ENCODE measurements at places on chromosomes 3 and 15.

DNA sequence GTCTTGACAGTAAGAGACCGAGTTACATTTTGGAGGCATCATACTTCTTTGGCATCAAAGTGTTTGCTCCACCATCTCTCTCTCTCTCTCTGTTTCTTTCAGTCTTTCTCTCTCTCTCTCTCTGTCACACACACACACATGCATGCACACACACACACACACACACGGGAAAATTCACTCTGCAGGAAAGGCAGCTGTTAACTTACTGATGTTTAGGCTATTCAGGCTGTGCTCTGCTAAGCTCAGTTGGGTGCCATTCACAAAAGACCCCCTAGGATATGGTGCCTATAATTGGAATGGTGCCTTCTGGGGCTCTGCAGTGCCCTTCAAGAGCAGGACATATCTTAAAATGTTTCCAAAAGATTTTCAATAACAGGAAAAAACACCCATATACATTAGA, 78.2 kb downstream of the KCNH8 start:
- DNase-seq: no peak

- peak; percentile 43 for DNase-seq
Measured at GRCh38 chr15:44710236-44711095, 657 bp downstream of the PATL2 start.

DNA sequence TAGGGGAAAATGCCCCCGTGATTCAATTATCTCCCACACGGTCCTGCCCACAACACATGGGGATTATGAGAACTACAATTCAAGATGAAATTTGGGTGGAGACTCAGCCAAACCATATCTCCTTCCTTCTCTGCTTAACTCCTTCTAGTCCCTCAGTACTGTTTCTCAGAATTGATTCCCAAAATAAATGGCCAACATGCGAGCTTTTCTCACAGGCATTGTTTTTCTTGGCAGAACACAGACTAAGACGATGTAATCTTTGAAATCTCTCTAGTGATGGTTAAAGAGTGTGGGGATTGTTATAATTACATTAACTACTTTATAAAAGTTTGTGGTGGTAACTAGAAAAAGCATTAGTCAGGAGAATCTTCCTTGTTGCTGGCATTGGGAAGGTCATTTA, 366.5 kb downstream of the LPP start:
- peak; percentile 44 for DNase-seq

GRCh38 chr3:10169000-10169496, 4.3 kb downstream of the IRAK2 start:
- no peak for DNase-seq

GRCh38 chr3:105334138-105334882, 32.4 kb upstream of the ALCAM start:
- DNase-seq: peak; percentile 55

GRCh38 chr15:49456166-49456565, 33.1 kb downstream of the FGF7 start:
- DNase-seq: no peak

- peak; percentile 90 for DNase-seq
Measured at GRCh38 chr3:87333393-87333892, 57.1 kb upstream of the POU1F1 start.

- DNase-seq: no peak
Measured at GRCh38 chr3:4341336-4341675, 38.1 kb downstream of the SETMAR start.

GRCh38 chr3:57094575-57094974, 34.1 kb downstream of the SPATA12 start:
- DNase-seq: no peak

DNA sequence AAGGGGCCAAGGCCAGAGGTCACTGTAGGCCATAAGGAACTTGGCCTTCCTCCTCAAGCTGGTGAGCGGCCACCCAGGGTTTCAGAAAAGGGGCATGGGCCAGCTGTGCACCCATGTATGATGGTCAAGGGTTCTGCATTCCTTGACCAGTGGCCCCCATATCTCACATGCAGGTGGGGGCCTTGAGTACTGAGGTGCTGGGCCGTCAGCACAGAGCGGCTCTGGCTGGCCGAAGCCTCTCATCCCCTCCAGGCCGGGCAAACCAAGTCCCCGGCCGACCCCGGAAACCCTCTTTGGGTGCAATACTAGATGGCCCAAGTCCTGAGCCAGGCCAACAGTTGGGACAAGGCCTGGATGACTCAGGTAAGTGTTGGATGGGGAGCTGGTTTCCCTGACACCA, 9.5 kb downstream of the ALG3 start:
- no peak for DNase-seq

- DNase-seq: no peak
Measured at GRCh38 chr3:14531856-14532395, 8.2 kb downstream of the GRIP2 start.

- peak; percentile 75 for DNase-seq
Measured at GRCh38 chr3:146577662-146578061, 27.5 kb downstream of the PLSCR5 start.

DNA sequence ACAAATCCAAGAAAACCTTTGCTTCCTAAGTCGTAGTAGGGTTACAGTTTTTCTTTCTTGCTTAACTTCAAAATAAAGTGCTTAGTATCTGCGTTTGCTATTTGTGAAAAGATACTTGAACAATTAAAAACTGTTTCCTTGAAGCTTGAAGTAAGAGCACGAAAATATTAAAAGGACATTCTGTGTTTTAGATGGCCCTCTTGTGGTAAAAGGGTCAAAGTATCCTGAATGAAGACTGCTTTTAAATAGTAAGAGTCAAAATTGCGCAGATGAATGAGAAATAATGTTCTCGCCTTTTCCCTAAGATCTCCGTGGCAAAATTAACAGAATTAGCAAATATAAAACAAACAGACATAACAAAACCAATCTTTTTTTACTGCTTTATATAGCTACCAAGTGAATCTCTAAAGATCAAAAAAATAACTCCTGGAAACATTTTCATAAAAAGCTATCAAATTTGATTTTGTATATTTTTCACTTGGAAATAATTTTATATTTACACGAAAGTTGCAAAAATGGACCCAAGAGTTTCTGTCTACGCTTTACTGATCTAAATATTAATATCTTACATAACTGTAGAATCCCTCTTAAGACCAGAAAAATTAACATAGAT, 175.4 kb downstream of the MBNL1 start:
- peak; percentile 79 for DNase-seq

DNA sequence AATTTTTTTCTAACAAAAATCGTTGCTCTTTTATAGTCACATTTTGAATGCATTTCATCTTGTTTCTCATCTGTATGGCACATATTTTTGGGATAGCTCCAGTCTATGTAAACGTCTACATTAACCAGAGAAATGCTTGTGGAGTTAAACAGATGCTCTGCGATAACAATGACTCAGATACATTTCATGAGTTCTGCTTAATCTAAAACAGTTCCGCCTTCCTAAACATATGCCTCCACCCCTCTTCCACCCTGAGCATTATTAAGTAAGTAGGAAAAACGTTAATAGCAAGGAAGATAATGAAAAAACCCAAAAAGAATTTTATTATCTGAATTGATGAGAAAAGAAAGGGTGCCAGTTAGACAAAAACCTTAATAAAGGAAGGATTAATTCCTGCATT, 396.1 kb downstream of the TUSC7 start:
- peak; percentile 60 for DNase-seq

DNA sequence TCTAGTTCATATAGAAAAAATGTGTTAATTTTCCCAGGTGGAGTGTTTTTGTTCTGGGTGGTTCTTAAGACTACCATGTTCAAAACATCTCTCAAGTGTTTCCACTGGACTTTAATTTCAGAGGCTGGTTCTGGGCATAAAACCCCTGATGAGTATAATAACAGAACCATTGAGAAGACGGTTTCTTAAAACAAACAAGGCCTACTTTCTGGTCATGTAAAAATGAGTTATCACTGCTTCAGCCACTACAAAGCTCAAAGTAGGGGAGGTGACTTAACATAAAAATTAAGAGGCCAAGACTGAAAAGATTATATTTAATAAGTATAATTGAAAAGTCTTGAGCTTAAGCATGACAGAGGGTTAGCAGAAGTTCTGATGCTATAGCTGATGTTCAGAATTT, 33.8 kb downstream of the RYR3 start:
- DNase-seq: no peak

DNA sequence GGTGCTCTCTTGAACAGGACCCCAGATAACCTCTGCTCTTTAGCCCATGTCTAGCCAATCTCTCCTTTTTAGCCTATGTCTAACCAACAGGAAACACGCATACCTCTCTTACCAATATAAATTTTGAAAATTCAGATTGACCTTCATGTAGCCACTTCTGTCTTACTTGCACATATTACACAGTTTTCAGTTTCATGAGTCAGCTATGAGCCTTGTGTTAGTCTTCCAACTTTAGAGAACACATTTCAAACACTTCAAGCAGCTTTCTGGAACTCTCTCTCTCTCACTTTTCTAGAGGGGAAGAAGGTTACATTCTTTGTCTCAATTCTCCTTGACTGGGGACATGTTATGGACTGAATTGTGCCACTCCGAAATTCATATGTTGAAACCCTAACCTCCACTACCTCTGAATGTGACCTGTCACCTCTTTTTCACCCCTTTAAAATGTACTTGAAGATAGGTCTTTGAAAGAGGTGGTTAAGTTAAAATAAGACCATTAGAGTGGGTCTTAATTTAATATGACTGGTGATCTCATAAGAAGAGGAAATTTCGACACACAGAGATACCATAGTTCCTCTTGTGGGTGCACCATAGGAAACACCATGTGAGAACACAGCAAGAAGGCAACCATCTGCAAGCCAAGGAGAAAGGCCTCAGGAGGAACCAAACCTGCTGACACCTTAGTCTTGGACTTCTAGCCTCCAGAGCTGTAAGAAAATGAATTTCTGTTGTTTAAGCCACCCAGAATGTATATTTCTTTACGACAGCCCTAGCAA, 480.3 kb upstream of the ALCAM start:
- DNase-seq: peak; percentile 34

GRCh38 chr3:187107989-187108388, 31.3 kb downstream of the RPL39L start:
- DNase-seq: no peak

- DNase-seq: no peak
Measured at GRCh38 chr3:67920969-67921368, 266.6 kb upstream of the SUCLG2 start.

GRCh38 chr3:188389711-188390342, 235.9 kb downstream of the LPP start:
- DNase-seq: no peak

DNA sequence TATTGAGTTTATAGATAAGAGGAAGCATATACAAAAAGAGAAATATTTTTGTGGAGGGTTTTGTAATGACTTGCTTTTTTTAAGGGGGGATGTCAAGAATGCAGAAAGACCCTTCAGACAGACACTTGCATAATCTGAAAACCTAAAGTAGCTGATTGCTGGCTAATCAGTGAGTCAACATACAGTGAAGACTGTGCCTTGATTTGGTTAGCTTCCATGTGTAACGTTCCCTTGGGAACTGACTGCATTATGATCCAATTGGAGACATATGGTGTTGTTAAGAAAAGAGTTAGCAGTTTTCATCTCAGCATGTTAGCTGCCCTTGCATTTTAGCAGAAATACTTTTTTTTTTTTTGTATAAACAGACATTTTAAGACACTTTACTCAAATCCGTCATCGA, 483.2 kb downstream of the RBMS3 start:
- DNase-seq: peak; percentile 77

- no peak for DNase-seq
Measured at GRCh38 chr15:51237816-51238215, 100.6 kb downstream of the CYP19A1 start.

- peak; percentile 5 for DNase-seq
Measured at GRCh38 chr3:112199622-112200316, 66.7 kb upstream of the GCSAM start.

DNA sequence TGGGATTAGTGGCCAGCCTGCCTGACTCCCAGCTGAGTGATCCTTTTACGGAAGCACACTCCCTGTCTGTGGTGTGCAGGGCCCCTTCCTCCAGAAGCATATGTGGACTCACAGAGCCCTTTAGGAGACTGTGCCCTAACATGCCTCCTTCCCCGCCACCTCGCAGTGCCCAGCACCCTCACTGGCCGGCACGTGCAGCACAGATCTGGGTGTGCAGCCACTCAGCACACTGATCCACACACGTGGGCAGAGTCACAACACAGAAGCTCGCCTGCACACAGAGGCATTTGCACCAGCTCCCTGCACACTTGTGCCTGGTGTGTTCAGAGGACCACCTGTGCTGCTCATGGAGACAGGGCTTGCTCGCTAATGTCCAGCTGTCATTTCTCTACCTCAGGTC, 23.6 kb upstream of the CSPG4 start:
- DNase-seq: no peak

- DNase-seq: no peak
Measured at GRCh38 chr3:34387826-34388564, 589.6 kb downstream of the PDCD6IP start.

GRCh38 chr3:121836481-121836880, 1.5 kb downstream of the EAF2 start:
- DNase-seq: no peak

- no peak for DNase-seq
Measured at GRCh38 chr3:61532739-61533500, 28.5 kb upstream of the PTPRG start.

- no peak for DNase-seq
Measured at GRCh38 chr3:87801409-87801808, 257.4 kb downstream of the CGGBP1 start.

DNA sequence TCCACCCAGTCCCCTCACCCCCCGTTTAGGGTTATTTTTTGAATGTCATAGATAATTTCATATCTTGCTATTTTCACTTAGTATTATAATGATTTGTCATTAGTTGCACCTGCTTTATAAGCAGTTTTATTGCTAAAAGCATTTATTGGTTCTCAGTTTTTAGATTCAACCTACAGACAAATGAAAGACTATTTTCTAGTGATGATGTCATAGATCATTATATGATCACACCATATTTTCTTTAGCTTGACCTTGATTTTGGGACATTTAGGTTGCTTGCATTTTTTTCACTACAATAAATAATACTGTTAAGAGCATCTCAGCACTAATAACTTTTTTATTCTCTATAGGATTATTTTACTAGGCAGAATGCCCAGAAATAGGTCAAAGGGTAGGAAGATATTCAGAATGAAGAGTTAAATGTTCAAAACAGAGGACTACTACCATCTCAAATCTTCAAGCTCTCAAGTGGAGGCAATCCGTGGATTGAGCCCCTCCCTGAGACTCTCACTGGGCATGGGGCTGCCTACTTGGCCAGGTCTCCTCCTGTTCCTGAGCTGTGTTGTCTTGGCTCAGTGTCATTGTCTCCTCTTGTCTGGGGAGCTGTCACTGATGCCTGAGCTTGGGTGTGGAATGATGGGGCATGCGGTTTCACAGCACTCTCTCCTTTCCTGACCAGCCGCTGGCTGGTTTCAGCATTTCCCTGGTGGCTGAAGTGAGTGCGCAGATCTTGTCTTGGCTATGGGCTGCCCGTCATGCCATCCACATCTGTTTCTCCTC, 28.4 kb downstream of the CHCHD6 start:
- DNase-seq: peak; percentile 45

GRCh38 chr3:182797876-182798275, 4.6 kb downstream of the ATP11B start:
- DNase-seq: no peak

GRCh38 chr3:146953511-146953981, 348.4 kb upstream of the PLSCR5 start:
- DNase-seq: peak; percentile 95

GRCh38 chr3:156522673-156523072, 32.2 kb downstream of the SSR3 start:
- no peak for DNase-seq
